Kidney (tissue), 22 donors: ENCODE measurements at places on chromosomes 2 and 18.

- no peak overlapping the region for H3K4me3 ChIP-seq
- H3K27ac ChIP-seq = no peak overlapping the region
- no peaks in the 10 kb centered on the region for H3K27me3 ChIP-seq
- no peak for DNase-seq
- no peaks in the 10 kb centered on the region for H3K4me1 ChIP-seq
- no peaks in the 10 kb centered on the region for H3K36me3 ChIP-seq
Measured at GRCh38 chr2:23028106-23028505, 356.9 kb upstream of the KLHL29 start.

DNA sequence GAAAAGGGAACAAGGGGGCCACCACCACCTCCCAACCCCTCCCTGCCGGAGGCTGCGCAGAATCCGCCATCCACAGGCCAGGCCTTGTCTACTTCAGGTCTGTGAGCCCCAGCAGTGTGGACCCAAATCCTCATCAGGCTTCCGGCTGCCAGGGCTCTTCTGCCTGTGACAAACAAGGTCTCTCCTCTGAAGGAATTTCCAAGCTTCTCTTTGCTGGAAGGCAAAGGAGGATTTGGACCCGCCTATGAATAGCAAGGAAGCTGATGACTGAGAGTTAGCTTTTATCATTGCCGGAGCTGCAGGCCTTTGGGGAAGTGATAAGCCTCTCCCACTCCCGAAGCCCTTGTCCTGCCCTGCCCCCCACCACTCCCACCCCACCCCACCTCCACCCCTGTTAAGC lies 93.7 kb upstream of the SH3BP4 start:
- peaks cover 2% of the 10 kb centered on the region for H3K4me1 ChIP-seq
- H3K27ac ChIP-seq = no peak overlapping the region
- no peak for DNase-seq
- no peaks in the 10 kb centered on the region for H3K36me3 ChIP-seq
- H3K4me3 ChIP-seq = no peak overlapping the region

- no peaks in the 10 kb centered on the region for H3K4me1 ChIP-seq
- peak; percentile 48 for DNase-seq
- H3K36me3 ChIP-seq = no peaks in the 10 kb centered on the region
- H3K27ac ChIP-seq = no peak overlapping the region
- no peaks in the 10 kb centered on the region for H3K27me3 ChIP-seq
- no peak overlapping the region for H3K4me3 ChIP-seq
Measured at GRCh38 chr2:238868616-238869292, 20.9 kb downstream of the TWIST2 start.

DNA sequence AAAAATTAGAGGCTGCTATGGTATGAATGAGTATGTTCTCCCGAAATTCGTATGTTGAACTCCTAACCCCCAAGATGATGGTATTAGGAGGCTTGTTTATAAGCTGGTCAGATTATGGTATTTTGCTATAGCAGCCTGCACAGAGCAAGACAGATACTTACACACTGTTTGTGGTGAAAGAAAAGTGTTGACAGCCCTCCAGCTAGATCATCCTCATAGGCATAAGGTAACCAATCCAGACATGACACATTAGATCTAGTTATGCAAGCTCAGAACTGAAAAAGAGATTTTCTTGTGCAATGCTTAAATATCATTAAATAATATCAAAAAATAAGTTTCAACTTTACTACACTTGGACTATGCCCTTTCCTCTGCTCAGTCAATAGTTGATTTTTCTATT lies 107.1 kb downstream of the ABCA12 start:
- H3K36me3 ChIP-seq = no peaks in the 10 kb centered on the region
- H3K27me3 ChIP-seq = no peaks in the 10 kb centered on the region
- H3K4me3 ChIP-seq = no peak overlapping the region
- no peak overlapping the region for H3K27ac ChIP-seq
- no peak for DNase-seq

DNA sequence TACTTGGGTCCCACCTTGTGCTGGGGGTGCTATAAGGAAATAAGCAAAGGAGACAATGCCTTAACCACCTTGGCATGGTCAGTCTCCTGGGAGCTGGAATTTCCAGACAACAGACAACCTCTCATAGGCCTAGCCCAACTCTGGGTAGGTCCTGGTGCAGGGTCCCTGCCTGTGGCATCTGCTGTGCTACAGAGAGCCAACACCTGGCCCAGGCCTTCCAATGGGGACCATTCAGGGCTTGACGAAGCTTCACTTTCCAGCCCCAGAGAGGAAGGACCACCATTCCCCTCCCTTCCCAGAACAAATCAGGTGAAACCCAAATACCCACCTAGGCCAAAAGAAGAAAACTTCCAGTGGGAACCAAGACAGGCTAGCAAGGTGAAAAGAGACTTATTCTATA lies 82.8 kb downstream of the SMAD7 start:
- H3K27me3 ChIP-seq = no peaks in the 10 kb centered on the region
- no peak for DNase-seq
- peaks cover 2% of the 10 kb centered on the region for H3K4me1 ChIP-seq
- H3K36me3 ChIP-seq = no peaks in the 10 kb centered on the region
- no peak overlapping the region for H3K4me3 ChIP-seq
- no peak overlapping the region for H3K27ac ChIP-seq

- DNase-seq = no peak
- no peaks in the 10 kb centered on the region for H3K27me3 ChIP-seq
- H3K27ac ChIP-seq = no peak overlapping the region
- H3K36me3 ChIP-seq = no peaks in the 10 kb centered on the region
- H3K4me1 ChIP-seq = no peaks in the 10 kb centered on the region
- no peak overlapping the region for H3K4me3 ChIP-seq
Measured at GRCh38 chr2:125167820-125168219, 1142.7 kb downstream of the CNTNAP5 start.

DNA sequence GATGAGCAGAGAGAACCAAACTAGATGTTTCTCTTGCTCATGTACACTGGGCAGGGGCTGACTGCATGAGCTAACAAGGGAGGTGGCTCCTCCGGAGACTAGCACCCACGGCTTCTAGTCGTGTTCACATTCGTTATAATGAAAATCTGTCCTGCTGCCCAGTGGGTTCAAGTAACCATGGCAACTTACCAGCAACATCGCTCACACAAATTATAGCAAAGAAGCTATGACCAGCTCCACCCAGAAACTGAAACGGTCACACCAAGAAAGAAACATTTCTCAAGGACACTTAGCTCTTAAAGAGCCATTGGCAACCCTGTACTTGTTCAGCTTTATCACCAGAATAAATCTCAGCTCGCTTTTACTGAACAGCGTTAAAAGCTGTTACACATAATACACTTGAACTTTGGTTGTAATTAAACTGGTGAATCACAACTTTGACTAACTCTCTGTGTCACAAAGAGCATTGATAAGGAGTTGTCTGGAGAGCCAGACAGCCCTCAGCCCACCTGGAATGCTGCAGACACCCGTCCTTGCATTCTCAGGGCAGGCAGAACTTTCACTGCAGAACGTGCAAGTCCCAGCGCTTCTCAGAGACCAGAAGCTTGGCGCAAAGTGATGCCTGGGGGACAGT lies 141.2 kb downstream of the PID1 start:
- H3K4me1 ChIP-seq = no peaks in the 10 kb centered on the region
- H3K27me3 ChIP-seq = no peaks in the 10 kb centered on the region
- H3K36me3 ChIP-seq = no peaks in the 10 kb centered on the region
- H3K4me3 ChIP-seq = no peak overlapping the region
- DNase-seq = no peak

- no peaks in the 10 kb centered on the region for H3K36me3 ChIP-seq
- DNase-seq = peak; percentile 31
- no peak overlapping the region for H3K27ac ChIP-seq
- H3K4me1 ChIP-seq = no peaks in the 10 kb centered on the region
- no peaks in the 10 kb centered on the region for H3K27me3 ChIP-seq
Measured at GRCh38 chr2:240257940-240258580, 117.6 kb upstream of the OTOS start.

GRCh38 chr2:206824993-206825392 lies 59.6 kb downstream of the FASTKD2 start:
- no peaks in the 10 kb centered on the region for H3K4me1 ChIP-seq
- H3K4me3 ChIP-seq = no peak overlapping the region
- H3K27me3 ChIP-seq = no peaks in the 10 kb centered on the region
- no peaks in the 10 kb centered on the region for H3K36me3 ChIP-seq
- no peak for DNase-seq

DNA sequence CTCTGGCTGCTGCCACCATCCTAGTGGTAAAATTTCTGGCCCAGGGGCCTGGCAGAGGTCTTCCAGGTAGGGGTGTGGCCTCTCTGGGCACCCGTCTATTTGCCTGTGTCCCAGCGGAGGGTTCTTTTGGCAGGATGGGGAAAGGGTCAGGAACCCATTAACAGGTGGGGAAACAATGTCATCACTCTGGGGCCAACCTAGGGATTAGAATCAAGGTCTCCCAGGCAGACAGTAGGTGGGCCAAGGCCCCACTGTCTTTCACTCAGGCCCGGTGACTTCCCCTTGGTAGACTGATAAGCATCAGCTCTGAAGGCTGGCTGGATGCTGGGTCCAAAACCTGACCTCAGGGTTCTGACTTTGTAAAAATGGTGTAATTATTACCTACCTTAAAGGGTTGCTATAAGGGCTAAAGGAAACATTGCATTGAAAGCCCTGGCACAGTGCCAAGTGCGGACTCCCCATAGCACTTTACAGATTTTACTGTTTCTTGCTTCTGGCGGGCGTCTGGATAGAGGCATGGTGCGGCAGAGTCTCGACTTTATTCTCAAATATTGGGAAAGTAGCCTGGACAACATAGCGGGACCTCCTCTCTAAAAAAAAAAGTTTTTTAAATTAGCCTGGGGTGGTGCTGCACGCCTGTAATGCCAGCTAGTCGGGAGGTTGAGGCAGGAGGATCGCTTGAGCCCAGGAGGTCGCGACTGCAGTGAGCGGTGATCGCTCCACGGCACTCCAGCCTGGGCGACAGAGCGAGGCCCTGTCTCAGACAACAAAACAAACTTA lies 2.2 kb downstream of the LBX2 start:
- H3K27ac ChIP-seq = no peak overlapping the region
- H3K27me3 ChIP-seq = peaks cover 10% of the 10 kb centered on the region
- peaks cover 16% of the 10 kb centered on the region for H3K4me1 ChIP-seq
- DNase-seq = no peak
- H3K36me3 ChIP-seq = peaks cover 10% of the 10 kb centered on the region
- H3K4me3 ChIP-seq = no peak overlapping the region
